Fibroblast of villous mesenchyme (primary cell): ENCODE measurements at places on chromosomes 3 and 15.
A peak's percentile ranks its signal among the peaks of the same experiment; 100 is the strongest.

GRCh38 chr15:39413558-39413957 lies 167.3 kb upstream of the THBS1 start:
- DNase-seq = peak; percentile 58

DNA sequence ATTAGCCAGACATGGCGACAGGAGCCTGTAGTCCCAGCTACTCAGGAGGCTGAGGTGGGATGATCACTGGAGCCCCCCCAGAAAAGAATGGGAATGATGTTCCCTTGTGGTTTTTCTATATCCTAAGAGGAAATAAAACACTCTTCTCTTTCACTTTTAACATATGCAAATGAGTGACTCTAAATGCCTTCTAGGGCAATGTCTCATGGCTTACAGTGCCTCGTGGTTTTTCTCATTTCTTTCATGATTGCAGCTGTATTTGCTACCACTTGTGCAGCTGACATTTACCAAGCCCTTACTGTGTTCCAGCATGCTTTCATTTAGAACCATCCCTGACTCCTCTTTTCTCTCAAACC lies 26.4 kb downstream of the STOML1 start:
- DNase-seq = peak; percentile 70

DNA sequence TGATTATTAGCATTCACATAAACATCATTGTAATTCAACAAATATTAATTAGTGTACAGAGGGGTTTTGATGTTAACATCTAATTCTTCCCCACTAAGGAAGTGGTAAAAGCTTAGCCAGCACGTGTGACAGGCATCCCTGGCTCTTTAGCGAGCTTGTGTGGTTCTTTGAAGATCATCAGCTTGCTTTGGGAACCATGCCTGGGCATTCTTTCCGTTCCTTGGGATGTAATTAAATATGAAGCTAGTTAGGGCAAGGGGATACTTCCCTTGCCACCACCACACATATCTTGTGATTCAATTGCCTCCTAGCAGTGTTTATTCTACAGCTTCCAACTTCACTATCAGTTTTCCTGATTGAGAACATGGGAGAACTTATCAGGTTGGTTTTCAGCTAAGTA lies 246.5 kb downstream of the MYRIP start:
- DNase-seq = no peak

GRCh38 chr15:49978121-49978520 lies 140.9 kb downstream of the ATP8B4 start:
- DNase-seq = no peak

DNA sequence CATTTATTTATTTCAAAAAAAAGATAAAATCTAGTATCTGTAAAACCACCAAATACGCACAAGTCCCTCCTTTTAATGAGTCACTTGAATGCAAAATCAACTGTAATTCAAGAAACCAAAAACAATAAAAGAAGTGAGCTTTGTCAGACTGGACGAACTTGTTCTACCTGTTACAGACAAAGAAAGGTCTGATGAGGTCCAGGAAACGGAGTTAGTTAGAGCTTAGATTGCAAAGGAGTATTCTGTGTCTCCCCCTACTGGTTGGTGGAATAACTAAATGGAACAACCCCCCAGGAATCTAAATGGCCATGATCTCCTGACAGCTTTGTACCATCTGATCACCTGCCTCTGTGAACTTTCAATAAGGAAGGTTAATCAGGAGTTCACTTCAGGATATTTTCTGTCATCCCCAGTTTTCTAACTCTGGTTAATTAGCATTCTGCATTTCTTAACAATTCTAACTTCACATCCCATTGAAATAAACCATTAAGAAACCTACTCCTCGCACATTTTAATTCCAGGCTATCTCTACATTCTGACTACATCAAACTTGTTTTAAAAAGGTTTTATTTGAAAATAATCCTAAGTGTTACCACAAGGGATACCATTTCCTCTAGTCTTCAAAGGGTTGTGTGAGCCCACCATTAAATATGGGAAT lies 333.0 kb upstream of the SATB1 start:
- peak; percentile 1 for DNase-seq

DNA sequence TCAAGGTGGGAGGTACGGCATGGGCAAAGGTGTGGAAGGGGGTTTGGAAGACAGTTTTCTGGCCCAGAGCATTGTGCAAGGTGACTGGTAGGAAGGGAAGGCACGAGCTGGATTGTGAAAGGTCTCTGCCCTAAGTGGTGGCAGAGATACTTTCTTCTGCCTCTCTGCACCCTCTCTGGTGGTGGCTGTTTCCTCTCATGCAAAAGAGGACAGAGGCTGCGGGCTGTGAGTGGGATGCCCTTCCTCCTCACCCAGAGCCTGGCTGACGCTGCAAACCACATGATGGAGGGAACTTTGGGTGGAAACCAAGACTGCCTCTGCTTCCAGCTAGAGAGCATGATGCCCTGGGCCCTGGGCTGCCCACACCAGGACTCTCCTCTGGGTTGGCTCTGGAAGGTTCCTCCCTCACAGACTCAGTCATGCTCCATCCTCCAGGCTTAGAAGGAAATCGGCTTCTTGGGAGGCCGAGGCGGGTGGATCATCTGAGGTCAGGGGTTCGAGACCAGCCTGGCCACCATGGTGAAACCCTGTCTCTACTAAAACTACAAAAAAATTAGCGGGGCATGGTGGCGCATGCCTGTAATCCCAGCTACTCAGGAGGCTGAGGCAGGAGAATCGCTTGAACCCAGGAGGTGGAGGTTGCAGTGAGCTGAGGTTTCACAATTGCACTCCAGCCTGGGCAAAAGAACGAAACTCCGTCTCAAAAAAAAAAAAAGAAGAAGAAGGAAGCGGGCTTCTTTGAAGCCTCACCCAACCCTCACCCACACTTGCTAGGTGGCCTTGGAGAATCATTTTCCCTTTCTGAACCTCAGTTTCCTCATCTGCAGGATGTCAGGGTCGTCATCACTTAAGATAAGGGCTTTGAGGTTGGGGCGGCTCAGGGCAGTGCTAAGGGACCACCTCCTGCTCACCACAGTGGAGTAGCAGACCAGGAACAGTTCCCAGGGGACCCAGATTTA lies 8.3 kb downstream of the PSTPIP1 start:
- DNase-seq = no peak

GRCh38 chr15:90529371-90530249 lies at the start of gene CRTC3:
TSS of gene CRTC3 (plus strand) at chr15:90529923. CDS start at chr15:90530072, 149 bp downstream.
- DNase-seq = peak; percentile 56

- DNase-seq = no peak
These were observed 124.2 kb downstream of the SHQ1 start for GRCh38 chr3:72724070-72724469.
